ENCODE measurements at places on chromosomes 3 and 15.

- DNase-seq = no peak
Measured at GRCh38 chr15:71806452-71806931, 3.9 kb upstream of the NR2E3 start.

DNA sequence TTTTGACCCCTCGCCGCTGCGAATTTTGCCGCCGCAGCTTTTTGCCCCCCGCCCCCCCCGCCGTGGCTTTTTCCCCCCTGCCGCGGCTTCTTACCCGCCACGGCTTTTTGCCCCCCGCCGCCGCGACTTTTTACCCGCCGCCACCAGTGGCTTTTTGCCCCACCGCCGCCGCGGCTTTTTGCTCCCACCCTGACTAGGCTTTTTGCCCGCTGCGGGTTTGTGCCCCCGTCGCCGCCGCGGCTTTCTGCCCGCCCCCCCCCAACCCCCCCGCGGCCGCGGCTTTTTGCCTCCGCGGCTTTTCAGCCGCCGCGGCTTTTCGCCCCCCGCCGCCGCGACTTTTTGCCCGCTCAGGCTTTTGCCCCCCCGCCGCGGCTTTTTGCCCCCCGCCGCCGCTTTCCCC, 598.1 kb downstream of the GOLGA6L6 start:
- DNase-seq = no peak

GRCh38 chr3:160464321-160464720, 14.7 kb upstream of the TRIM59 start:
- DNase-seq = no peak

DNA sequence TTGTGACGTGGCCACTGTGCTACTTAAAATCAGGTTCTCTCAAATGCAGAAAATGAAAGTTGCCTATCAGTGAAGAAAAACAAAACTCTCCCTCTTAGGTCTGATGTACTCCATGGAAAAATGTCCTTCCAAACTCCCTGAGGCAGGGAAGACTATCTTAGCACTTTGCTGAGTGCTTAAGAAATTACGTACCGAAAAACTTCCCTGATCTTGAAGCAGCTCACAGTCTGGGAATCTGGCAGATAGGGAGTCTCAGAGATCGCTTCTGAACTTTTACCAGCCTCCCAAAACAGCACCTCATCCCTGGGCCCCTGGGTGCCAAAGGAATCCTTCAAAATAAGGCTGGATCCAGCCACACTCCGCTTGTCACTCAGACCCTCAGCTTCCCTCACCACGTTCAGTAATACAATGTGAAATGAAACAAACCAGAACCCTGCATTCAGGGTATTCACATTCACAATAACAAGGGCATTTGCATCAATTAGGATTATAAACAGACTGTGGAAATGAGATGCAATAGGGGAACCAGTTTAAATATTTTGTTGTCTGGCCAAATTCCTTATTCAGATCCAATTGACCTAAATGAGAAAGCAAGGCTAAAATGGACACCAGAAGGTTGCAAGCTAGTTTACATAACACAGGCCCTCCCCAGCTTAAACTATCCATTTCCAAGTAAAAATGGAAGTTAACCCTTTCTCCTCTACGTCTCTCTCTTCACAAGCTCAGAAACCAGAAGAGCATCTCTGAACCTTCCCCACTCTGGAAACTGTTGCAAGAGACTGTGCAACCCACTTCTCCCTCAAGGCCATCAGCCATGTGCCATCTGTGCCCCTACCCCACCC, 20.9 kb downstream of the OSBPL10 start:
- no peak for DNase-seq

GRCh38 chr3:192171213-192171612, 556.1 kb downstream of the FGF12 start:
- DNase-seq = no peak

GRCh38 chr3:131819381-131820055, 215.3 kb downstream of the CPNE4 start:
- DNase-seq = no peak

- no peak for DNase-seq
Measured at GRCh38 chr3:188242436-188243123, 88.6 kb downstream of the LPP start.

- no peak for DNase-seq
Measured at GRCh38 chr15:62945760-62946159, 96.8 kb upstream of the TPM1 start.

Data from GM04503 (cell line).